ENCODE measurements at places on chromosomes 1 and 21. TPM values are rescaled to one million over a fixed set of nuclear protein-coding genes. Genes with fewer than 3 reads are reported as not detected.

- no peak for DNase-seq
Measured at GRCh38 chr1:42279055-42279454, 56.0 kb downstream of the FOXJ3 start.

- DNase-seq: no peak
Measured at GRCh38 chr1:157133426-157133825, 4.8 kb downstream of the ETV3 start.

DNA sequence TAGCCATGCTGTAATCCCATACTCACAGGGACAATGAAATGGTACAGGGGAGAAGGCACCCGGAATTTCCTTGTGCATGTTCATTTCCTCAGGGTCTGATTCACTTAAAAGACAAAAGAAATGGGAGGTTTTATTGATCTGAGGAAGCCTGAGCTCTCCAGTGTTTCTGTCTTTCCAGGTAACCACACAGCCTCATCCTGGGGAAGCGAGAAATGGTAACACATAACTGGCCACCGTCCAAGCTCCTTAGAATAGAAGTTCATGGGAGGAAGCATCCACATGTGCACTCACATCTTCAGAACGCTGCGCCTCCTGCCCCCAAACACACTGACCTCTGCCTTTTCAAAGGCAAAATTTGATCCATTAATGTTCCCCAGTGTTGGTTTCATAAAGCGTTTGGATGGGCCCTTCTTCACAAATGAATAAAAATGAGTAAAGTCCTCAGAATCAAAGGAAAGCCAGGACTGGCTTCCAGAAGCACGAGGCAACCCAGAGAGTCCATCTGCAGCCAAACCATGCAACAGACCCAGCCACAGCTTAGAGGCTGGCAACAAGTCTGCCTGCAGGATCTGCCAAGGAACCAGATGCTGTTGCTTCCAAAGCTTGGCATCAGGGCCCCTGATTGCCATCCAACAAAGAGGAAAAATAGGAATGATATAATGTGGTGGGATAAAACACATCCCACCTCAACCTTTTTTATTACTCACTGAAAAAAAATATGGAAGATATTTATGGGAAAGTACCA, 120.3 kb downstream of the ZBTB18 start:
- no peak for DNase-seq

- no peak for DNase-seq
Measured at GRCh38 chr1:36620142-36620541, 137.4 kb upstream of the CSF3R start.

GRCh38 chr1:7250176-7250575, 464.9 kb downstream of the CAMTA1 start:
- DNase-seq: no peak

DNA sequence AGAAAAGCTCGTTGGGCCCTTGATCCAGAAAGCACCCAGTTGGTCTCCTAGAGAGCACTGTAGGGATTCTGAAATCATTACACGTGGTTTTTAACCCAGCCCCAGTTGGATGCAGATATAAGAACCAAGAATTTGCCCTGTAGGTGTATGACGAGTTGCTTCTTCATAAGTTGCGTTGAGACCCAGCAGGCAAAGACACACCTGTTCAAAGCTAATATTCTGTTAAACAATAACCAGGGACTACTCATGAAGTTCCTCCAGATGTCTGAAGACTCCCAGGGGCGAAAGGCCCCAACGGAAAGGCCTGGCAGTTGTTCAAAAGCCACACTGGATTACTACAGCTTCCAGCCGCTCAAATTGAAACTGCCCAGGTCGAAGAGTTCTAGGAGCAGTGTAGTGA, 88.6 kb upstream of the HNRNPU start:
- DNase-seq: no peak

GRCh38 chr1:111556325-111557037, 53.0 kb upstream of the ADORA3 start:
- no peak for DNase-seq

- no peak for DNase-seq
Measured at GRCh38 chr1:33818071-33818470, 45.8 kb upstream of the HMGB4 start.

DNA sequence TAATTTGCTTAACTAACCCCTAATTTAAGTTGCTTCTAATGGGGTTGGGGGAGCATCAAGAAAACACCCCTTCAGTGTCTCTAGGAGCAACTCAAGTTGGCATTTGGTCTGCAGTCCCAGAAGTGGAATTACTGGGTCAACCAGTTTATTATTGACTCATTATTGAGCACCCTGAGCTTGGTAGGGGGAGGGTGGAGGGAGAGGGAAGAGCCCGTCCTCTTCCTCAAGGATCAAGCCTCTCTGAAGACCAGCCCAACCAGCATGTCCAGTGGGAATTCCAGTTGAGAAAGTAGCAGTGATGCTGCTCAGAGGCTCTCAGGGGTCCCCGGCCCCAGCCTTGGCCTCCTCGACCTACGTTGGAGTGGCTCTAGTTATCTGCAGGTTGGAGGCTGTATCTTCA, 2.1 kb upstream of the PLA2G2F start:
- no peak for DNase-seq

DNA sequence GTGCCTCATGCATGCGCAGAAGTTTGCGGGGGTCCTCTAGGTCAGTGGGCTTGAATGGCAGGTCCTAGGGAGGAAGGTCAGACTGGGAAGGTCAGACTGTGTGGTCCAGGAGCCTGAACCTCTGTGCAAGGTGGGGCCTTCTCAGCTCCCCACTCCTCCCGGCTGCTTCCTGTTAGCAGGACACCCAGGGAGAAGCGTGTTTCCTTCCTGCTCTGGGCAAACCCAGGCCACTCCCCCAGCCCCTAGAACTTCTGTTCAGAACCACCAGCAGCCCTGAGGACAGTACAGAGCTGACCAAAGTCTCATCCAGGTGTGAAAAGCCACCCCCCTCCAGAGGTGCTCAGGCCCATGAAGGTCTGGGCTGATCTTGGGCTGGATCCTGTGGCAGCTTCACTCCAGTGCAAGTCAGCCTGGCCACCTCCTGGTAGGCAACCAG, 29.9 kb downstream of the NAV1 start:
- no peak for DNase-seq

GRCh38 chr1:11052839-11053757, 6.1 kb upstream of the MASP2 start:
- DNase-seq: no peak

DNA sequence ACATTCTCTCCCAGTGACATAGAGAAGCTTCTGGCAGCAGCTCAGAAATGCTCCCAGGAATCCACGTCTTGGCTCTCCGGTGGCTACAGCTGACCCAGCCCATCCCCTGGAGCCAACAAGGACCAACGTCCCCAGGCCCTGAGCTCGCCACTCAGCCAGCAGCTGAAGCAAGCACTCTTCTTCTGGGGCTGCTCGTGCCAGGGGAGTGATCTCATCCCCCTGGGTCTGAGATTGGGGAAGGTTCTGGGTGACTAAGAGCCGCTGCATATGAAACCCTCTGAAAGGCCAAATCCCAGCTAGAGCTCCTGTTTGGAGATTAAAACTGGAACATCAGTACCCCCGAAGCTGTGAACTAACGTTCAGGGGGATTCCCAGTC, 487.9 kb downstream of the NPHP4 start:
- DNase-seq: no peak

DNA sequence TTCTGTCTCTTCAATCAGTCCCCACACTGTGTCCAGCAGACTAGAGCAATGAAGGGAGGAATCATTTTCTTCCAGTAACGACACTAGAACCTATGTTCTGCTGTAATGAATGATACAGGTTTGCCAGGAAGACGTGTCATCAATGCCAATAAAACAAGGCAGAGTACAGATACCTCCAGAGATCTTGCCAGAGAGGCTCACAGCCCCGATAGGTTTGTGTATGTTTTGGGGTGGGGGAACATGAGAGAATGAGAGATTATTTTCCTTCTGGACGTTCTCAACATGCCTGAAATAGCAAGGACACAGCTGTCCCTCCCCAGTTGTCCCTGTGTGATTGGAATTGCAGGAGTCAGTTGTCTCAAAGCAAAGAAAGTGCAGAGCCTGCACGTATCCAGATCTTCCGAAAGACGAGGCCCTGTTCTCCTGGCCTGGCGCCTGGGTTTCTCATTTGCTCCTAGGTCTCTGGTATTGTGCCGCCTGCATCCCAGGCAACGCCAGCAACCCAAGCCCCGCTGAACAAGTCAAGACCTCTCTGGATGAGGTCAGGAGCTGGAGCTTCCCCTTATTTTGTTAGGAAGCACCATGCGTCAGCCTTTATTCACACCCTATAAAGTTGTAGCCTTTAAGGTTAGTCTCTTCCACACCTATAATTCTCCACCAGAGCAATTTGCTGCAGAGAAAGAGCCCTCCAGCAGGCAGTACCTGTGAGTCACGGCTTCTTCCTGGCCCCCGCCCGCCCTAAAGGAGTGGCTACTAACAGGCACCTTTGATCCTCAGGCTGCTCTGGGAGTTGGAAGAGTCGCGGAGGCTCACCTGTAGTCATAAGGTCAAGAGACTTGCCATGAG, 130.5 kb downstream of the TOMM20 start:
- DNase-seq: no peak

The SYT14 gene
- not detected for total RNA-seq

The LGALS8 gene
- total RNA-seq: 59.7 TPM

All from activated T-cell treated with anti-CD3 and anti-CD28 coated beads, Interleukin-2, amount 50 U/mL, for 4 hours (primary cell).